IPS DF 6.9 (cell line): ENCODE measurements at places on chromosomes 1 and 21.

DNA sequence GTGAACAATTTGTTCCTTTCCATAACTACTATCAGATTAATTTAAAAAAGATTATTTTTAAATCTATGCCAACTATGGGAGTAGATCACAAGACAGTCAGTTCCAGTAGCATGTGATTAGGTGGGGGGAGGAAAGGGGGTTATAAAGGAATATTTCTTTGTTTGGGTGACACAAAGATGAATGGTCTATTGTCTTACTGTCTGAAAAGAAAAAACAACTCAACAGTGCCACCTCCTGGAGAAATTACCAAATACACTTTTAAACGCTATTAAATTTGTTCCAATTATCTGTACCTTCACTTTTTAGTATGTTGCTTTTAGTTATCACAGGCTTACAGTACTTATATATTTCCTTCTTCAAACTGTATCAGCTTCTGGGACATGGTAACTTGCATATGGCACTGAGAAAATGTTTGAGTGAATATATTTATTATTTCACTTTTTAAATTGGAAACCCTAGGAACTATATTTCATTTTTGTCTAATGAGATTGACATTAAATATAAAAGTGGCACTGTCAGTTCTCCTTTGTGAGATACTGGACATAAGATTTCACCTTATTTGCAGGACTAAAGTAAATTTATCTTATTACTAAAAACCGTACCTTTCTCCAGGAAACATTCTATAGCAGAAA is 1.7 kb upstream of the SORT1 start:
- no peak for DNase-seq

GRCh38 chr1:147786536-147786935 is 26.1 kb upstream of the GJA5 start:
- DNase-seq, result no peak

- no peak for DNase-seq
These were observed 263.9 kb upstream of the KAZN start for GRCh38 chr1:14334336-14335176.

GRCh38 chr1:158148468-158148867 is 32.2 kb upstream of the CD1D start:
- DNase-seq, result no peak

GRCh38 chr1:162954824-162955223 is 93.8 kb upstream of the CCDC190 start:
- DNase-seq, result no peak

- DNase-seq, result peak; percentile 16
These were observed 115.6 kb downstream of the UCK2 start for GRCh38 chr1:165942927-165943597.

GRCh38 chr1:52567943-52568342 is 15.1 kb upstream of the TUT4 start:
- no peak for DNase-seq

DNA sequence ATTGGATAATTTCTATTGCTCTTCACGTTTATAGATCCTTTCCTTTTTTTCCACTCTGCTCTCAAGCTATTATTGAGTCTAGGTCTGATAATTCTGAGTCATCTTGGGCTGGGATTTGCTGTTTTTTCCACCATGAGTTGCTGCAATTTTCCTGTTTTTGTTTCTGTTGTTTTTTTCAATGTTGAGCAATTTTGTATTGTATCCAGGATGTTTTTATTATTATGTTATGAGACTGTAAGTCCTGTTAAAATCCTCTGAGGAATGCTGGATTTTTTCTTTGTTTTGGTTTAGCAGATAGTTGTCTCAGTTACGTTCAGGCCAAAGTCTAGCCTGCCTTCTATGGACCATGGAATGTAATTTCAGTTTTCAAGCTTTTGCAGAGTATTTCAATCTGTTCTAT is 13.0 kb upstream of the SLC35A3 start:
- DNase-seq, result no peak

- DNase-seq, result no peak
These were observed 10.1 kb downstream of the TRAF5 start for GRCh38 chr1:211336775-211337174.

- no peak for DNase-seq
These were observed 3.3 kb downstream of the CASZ1 start for GRCh38 chr1:10793129-10793651.

DNA sequence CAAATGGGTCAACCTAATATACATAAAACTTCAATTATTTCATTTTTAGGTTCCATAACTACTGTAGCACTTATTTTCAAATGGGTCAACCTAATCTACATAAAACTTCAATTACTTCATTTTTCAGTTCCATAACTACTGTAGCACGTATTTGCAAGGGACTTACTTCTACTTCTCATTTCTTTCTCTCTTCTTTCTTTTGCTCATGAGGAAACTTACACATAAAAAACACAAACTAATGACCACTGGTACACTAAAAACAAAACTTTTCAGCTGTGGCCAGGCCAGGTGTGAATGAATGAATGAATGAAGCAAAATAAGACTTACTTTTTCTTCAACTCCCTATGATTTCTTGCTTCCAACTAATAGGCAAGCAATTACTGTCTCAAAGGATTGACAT is 11.7 kb downstream of the SYDE2 start:
- DNase-seq, result no peak

GRCh38 chr1:12095452-12096263 is 32.6 kb downstream of the TNFRSF8 start:
- DNase-seq, result peak; percentile 25
